ENCODE measurements at places on chromosomes 4 and X. TPM values are rescaled to one million over a fixed set of nuclear protein-coding genes. Genes with fewer than 3 reads are reported as not detected.

The GPR34 gene
- not detected for total RNA-seq

The DRP2 gene
- total RNA-seq = under 0.01 TPM

The ASB12 gene
- total RNA-seq = not detected

The FGFR3 gene
- total RNA-seq = 2.2 TPM

The DSPP gene
- not detected for total RNA-seq

The ZFP42 gene
- 0.59 TPM for total RNA-seq

The APLN gene
- 0.78 TPM for total RNA-seq

The SMIM10L2A gene
- under 0.01 TPM for total RNA-seq

The ADH7 gene
- not detected for total RNA-seq

The GCNA gene
- 1.5 TPM for total RNA-seq

The SNCA gene
- total RNA-seq = 0.37 TPM

The ARHGAP6 gene
- total RNA-seq = 29.7 TPM

The ARSJ gene
- 27.2 TPM for total RNA-seq

The TMEM271 gene
- total RNA-seq = not detected

The LPAR4 gene
- under 0.01 TPM for total RNA-seq

The ZDHHC15 gene
- total RNA-seq = 0.37 TPM

The MUC7 gene
- not detected for total RNA-seq

The IL9R gene
- total RNA-seq = not detected

The TEX13C gene
- not detected for total RNA-seq

The CXorf49 gene
- not detected for total RNA-seq

The SRPK3 gene
- 0.39 TPM for total RNA-seq

The ITGB1BP2 gene
- total RNA-seq = 1.8 TPM

The TREX2 gene
- 2.7 TPM for total RNA-seq

The RASL11B gene
- total RNA-seq = 1.8 TPM

The FOXR2 gene
- total RNA-seq = not detected

The GAGE12J gene
- total RNA-seq = not detected

The PAGE1 gene
- not detected for total RNA-seq

The KLKB1 gene
- total RNA-seq = 0.37 TPM

The PLP1 gene
- total RNA-seq = 1.1 TPM

The NAP1L2 gene
- under 0.01 TPM for total RNA-seq

The SPANXD gene
- total RNA-seq = not detected

The PYURF gene
- total RNA-seq = 61.4 TPM

The GRIPAP1 gene
- 10.0 TPM for total RNA-seq

The RBMX2 gene
- total RNA-seq = 20.6 TPM

The PRKG2 gene
- 2.9 TPM for total RNA-seq

The TMPRSS11D gene
- not detected for total RNA-seq

The LONRF3 gene
- not detected for total RNA-seq

The HGFAC gene
- not detected for total RNA-seq

The RNF212 gene
- 1.6 TPM for total RNA-seq

The RAB41 gene
- not detected for total RNA-seq

The XPNPEP2 gene
- total RNA-seq = 0.59 TPM

The PCSK1N gene
- 0.37 TPM for total RNA-seq

The ENPP6 gene
- total RNA-seq = not detected

The RPL39 gene
- 811 TPM for total RNA-seq

The TGIF2LX gene
- total RNA-seq = not detected

The CT45A2 gene
- total RNA-seq = not detected

The ARMCX1 gene
- 57.0 TPM for total RNA-seq

The EDA2R gene
- total RNA-seq = 31.1 TPM

The ASB5 gene
- under 0.01 TPM for total RNA-seq

Measured in subcutaneous preadipocyte (primary cell).